Inflammatory macrophage treated with lipopolysaccharide for 4 hours (primary cell): ENCODE measurements at places on chromosomes 4 and X.

DNA sequence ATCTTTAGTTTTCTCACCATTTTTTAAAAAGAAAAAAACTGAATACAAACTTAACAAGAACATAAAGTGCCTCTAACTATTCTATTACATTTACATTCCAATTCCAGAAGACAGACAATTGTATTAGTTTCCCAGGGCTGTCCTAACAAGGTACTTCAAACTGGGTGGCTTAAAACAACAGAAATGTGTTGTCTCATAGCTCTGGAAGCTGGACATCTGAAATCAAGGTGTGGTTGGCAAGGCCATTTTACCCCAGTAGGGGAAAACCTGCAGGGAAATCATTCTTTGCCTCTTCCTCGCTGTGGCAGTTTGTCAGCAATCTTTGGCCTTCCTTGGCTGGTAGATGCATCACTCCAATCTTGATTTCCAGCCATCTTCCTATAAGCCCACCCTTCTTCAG is 37.5 kb upstream of the TMEM33 start:
- no peak for DNase-seq

- DNase-seq = no peak
Measured at GRCh38 chrX:638482-639131, 8.0 kb downstream of the SHOX start.

DNA sequence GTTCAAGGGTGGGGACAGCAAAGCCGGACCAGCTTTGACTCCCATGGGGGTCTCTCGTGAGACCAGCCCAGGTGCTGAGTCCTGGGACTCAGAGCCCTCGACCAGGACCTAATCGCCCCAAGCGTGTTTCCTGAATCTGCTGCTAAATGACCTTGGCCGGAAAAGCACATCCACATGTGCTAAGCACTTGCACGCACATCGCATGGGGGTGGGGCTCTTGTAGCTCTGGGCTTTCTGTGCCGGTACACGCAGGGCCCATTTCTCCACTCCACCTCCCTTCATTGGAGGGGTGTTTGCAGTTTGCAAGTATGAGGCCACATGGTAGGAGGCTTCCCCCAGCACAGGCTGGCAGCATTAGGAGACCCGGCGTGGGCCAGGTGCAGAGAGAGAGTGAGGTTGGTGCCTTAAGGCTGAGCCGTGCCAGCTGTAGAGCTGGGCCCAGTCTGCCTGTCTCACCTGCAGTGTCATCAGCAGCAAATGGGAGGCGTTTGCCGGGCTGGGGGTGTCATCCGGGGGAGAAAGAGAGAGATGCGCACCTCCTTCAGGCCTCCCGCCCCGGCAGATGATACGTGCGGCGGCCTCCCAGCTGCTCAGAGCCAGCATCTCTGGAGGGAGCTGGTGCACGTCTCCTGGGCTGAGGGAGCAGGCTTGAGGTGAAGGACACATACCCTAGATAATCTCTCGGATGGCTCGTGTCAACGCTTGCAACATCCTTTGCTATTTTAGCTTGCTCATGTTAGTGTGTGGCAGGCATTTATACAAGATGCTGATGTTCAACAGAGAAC is 45.2 kb upstream of the CLCN4 start:
- DNase-seq = no peak

DNA sequence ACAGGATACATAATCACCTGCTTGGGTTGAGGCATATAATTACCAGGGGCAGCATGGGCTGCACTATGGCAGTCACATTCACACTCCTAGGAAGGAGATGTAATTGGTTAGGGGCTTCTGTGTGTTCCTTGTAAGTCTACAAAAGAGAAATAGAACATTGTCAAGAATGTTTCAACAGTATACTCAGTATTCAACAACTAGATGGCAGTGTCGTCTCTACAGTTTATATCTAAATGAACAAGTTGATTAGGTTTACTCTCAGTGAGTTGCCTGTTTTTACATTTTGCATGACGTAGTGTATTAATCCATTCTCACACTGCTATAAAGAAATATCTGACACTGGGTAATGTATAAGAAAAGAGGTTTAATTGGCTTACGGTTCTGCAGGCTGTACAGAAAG is 50.5 kb upstream of the RAB33B start:
- DNase-seq = no peak

GRCh38 chr4:73822389-73822788 is 14.1 kb upstream of the CXCL6 start:
- no peak for DNase-seq

DNA sequence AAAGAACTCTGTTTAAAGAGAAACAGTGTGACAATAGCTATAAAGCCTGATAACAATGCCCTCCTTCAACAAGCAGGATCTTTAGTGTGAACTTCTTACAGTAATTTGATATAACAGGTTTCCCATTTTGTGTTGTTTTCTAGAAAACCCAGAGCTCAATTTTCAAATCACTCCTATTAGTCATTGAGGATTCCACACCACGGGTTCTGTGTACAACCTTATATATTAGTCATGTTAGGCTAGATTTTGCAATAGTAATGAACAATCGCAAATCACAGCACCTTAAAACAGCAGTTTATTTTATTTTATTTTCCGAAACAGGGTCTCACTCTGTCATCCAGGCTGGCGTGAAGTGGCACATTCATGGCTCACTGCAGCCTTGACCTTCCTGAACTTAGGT is 1020.9 kb upstream of the INTU start:
- DNase-seq = no peak

GRCh38 chr4:1349359-1350168 is 2.6 kb downstream of the UVSSA start:
- DNase-seq = peak; percentile 13

DNA sequence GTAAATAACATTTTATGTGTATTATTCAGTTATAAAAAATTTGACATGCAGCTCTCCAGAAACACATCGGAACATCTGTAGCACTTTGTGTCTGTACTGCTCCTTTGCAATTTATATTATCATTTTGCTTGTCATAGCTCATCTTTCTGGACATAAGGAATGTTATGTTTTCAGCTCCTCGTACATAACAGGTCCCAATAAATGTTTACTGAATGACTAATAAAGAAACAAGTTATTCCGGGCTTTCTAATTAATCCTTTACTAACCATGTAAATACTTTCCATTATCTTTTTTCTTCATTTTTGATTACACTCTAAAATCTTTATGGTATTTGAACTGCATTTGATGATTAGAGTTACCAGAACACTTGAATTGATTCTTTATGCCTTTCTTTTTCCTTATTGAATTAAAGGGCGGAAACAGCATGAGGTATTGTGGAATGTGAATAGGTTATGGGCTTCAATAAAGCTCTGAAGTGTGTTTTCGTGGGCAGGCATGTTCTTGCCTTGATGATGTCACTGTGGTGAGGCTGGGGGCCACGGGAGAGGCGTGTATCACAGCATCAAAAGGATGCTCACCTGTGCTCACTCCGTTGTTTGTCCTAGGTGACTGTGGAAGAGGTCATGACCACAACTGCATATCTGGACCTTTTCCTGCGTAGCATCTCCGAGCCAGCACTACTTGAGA is 131.6 kb downstream of the GATB start:
- DNase-seq = no peak

DNA sequence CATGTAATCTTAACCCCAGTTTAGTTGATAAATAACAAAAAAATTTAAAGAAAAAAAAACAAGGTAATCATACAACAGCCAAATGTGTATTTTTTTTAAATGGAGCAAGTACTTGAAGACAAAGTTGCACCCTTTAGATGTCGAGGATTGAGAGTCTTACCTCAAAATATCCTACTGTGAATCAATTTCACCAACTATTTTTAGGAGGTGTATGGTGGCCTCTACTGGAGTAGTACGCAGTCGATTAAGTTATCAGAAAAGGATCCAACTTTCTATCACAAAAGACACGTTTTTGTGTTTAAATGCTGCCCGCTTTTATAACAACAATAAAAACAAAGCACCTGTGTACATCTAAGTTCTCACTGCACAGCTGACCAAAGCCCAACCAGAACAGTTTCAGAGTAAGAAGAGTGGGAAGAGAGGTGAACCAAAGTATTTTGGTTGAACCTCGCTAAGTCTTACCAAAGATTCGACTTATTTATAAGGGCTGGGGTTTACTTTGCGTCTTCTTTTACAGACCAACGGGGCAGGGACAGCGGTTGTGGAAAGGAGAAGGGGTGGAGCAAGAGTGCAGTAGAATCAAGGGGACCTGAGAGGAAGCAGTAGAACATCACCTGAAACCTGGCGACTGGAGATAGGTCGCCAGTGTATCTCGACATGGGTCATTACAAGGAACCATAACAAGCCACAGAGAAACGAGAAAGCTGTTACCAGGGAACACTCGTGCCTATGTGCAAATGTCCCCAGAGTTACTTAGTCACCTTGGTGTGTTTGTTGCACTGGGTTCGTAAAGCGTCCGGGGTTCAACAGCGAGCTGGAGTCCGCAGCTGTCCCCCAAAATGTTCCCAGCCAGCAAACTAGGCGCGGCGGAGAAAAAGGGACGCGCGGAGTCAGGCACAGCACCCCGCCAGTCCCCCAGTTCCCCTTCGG is 1.1 kb downstream of the RPS6KA6 start:
- DNase-seq = no peak

DNA sequence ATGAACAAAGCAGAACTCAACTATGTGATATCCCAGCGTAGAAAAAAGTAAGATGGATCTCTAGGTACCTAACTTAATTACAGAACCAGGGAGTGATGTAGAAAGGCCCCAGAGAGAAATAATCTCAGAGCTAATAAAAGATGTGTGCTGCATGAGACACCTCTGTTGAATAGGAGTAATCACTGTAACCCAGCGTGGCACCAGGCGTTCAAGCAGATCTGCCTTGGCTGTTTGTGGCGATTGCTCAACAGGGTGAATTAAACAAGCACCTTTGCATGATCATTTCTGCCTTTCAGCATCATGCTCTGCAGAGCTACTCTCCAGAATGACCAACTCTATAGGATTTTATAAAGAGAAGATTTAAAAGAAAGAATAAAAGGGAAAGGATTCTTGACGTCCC is 81.7 kb upstream of the KCNIP4 start:
- DNase-seq = no peak

GRCh38 chr4:52869196-52869595 is 7.1 kb downstream of the RASL11B start:
- no peak for DNase-seq

- no peak for DNase-seq
Measured at GRCh38 chr4:86791126-86791525, 58.1 kb downstream of the SLC10A6 start.

- DNase-seq = no peak
Measured at GRCh38 chrX:150044556-150044955, 106.3 kb upstream of the EOLA2 start.
